Esophagus squamous epithelium (tissue), 5 donors: ENCODE measurements at places on chromosomes 1 and 21. TPM values are rescaled to one million over a fixed set of nuclear protein-coding genes. Genes with fewer than 3 reads are reported as not detected.

Gene LYPD8
- total RNA-seq, result not detected

Gene TMEM35B
- 25.6 TPM for total RNA-seq

Gene SPRR2B
- 1.9 TPM for total RNA-seq

Gene WNT4
- 8.4 TPM for total RNA-seq

Gene C4BPB
- not detected for total RNA-seq

Gene TGFBR3
- 11.3 TPM for total RNA-seq

DNA sequence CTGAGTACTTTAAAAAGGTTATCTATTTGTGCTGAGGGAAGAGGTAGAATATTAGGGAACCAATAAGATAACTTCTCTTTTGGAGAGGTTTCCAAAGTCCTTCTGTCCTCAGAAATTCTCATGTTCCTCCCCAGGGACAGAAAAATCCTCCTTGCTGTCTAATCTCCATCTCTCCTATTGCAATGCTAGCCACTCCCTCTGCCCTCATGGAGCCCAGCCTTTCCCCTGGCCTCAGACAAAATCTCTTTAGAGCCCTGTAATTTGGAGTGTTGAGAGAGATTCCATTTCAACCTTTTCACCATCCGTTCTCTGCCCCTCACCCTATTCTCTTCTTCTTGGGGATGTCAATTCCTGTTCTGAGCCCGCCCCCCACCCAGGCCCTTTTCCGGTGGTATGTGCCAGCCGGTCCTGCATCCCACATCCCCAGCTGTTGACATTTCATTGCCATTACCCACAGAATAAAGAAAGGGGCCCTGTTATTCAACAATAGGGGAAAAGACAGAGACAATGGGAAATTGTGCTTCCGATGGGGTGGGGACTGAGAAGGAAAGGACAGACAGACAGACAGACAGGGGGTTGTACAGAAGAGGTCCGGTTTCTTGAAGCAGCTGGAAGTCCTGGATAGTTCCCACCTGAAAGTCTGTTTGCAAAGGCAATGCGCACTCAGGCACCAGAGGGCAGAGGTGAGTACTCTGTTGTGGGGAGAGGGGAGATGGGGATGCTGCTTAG, at the start of gene HAPLN2:
Gene HAPLN2, plus strand, starts transcription at position 563 of the 729 bp plus-strand sequence. CDS start 4,076 bp downstream, outside the sequence.
- DNase-seq, result no peak

DNA sequence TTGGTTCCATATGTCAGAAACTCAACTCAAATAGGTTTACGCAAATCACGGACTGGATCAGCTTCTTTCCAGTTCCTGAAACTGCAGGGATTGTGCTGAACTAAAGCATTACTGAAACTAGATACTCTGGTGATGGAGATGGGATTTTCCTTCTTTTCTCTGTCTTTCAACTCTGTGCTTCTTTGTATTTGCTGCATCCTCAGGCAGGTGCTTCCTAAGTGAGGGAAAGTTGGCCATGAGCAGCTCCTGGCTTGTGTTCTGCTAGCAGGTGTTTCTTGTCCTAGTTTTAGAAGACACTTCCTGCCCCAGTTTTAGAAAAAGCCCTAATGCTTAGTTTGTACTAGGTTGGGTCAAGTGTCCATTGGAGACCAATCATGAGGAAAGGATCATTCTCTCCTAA, 86.7 kb upstream of the USP24 start:
- DNase-seq, result no peak

DNA sequence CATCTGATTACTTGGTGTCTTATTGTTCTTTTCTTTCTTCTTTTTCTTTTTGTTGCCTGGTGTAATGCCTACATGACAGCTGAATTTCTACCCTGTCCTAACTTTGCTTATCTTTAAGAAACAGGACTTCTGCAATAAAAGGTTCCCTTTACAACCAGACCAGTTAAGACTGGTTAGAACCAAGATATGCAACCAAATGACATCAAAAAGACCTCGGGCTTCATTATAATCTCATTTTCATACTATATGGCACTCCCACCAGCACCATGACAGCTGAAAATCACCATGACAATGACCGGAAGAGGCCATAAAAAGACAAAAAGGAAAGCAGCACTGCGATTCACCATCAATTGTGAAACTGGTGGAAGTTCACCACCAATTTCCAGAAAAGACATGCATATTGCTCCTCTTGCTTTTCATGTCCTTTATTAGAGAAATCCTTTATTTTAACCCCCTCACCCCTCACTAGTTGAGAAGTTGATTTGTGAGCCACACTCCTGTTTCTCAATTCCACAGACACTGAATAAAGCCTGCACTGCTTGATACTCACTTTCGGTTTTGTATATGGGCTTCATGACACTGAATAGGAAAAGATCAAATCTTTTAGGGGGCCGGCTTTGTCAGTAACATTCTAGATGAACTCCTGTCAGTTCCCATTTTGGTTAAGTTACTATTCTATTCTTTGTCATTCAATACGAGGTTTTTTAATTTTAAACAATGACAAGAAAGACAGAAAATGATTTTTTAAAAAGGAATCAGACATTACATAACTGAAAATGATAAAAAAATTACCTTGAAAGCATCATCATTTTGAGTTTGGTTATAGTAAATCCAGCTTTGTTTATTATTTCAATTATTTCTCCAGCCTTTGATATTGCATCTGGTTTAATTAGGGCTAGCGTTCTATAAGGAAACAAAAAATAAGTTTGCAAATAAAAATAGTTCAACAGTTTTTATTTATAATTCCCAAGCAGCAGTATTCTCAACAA, 58.1 kb downstream of the NME7 start:
- DNase-seq, result no peak

DNA sequence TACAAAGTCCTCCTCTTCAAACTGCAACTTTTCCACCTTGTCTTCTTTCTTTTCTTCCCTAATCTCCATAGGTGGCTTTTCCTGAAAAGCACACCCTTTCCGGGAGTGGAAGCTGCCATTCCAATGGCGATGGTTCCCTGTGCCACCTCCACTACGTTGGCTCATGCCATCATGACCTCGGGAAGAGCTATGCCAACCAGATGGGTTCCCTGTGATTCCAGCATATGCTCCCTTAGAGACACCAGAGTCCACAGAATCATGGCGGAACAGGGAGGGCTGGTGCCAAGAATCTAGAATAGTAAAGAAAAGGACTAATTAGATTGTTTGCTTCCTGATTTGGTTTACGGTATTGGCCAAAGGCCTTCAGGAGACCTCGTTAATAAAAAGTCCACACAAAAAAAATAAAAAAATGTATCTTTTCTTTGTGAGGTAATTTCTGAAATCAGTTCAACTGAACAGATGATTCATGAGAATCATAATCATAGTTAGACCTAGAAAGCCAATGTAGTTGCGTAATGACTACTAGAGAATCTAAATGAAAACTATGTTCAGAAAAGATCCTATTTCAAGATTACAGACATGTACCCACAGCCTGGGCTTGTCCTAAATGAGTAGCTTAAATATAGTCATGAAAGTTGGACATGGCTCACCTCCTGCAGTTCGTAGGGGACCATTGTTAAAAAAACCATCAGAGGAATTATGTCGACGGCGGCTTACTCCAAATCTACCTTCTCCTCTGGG, 30.9 kb upstream of the CCDC17 start:
- DNase-seq, result no peak

DNA sequence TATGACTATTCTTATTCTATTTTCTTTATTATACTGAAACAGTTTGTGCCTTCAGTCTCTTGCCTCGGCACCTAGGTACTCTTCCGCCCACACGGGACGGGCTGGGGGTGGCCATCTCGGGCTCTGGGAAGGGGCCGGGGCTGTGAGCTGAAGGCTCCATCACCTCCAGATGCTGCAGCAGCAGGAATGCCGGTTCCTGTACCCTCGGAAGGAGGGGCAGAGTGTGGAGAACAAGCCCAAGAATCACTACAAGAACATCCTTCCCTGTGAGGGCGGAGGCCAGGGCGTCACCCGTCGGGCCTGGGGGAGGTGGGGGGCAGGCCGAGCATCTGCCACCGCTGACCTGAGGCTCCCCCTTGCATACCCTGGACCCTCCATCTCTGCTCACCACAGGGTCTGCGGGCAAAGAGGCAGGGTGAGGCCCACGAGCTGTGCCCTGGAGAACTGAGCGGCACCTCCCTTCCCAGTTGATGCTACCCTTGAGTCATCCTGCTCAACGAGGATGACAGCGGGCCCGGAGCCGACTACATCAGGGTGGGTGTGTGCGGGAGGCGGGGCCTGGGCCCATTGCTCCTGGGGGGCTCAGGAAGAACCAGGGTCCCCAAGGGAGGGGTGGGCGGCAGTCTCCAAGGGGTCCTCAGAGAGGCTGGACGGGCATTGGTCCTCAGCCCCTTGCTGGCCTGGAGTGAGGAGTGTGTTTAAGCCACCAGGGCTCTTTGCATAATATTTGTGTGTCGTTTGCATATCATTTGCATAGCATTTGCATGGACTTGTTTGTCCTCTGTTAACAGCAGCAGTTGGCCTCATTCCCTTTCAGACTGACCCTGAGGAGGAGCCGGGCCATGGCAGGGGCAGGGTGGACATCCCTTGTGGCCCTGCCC, 7.5 kb downstream of the RNF223 start:
- DNase-seq, result no peak

DNA sequence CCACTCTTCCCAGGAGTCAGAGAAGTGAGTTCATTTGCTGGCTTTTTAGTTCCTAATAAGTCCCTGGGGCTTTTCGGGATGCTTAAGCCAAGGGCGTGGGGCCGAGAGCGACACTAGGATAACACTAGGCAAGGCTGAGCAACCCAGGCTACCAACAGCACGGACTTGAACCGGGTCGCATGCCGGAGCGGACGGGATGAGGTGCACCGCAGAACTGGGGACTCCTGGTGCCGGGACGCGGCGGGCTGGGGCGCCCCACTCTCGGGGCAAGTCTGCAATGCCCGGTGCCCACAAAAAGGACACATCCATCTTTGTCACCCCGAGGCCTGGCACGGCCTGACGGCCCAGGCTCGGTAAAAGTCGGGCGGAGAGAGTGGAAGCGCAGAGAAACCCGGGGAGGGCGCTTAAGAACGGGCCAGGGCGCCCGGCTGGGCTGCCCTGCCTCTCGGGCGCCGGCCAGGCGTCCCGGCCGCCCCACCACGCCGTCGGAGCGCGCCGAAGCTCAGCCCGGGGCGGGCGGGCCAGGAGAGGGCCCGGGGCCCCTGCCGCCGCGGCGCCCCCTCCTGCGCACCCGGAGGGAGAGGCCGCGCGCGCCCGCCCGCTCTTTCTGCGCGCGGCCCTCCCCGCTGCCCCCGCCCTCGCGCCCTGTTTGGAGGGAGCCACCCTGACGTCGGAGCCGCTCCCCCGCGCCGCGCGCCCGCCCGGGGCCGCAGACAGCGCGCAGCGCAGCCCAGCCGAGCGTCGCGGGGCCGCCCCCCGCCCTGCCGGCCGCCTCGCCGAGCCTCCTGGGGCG, at the start of gene NBL1:
Gene NBL1, plus strand, starts transcription at position 710 of the 793 bp plus-strand sequence. CDS start 10,720 bp downstream, outside the sequence.
- DNase-seq, result no peak

DNA sequence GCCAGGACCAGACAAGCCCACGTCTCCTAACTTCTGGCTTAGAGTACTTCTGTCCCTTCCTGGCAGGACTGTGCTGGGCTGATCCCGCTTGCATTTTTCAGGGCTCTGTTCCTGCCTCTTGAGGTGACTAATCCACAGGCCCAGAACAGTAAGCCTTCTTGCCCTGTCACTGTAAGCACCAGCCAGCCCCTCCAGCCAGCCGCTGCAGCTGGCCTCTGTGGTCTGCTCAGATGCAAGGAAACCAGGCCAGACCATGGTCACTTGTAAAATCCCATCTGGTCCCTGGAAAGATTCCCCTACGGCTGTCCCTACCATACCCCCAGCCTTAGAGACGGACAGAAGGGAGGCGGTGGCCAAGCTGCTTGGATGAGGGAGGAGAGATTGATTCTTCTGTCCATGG, 74.2 kb downstream of the KIRREL1 start:
- DNase-seq, result no peak

- DNase-seq, result no peak
Measured at GRCh38 chr1:21022279-21023040, 154.2 kb downstream of the EIF4G3 start.

DNA sequence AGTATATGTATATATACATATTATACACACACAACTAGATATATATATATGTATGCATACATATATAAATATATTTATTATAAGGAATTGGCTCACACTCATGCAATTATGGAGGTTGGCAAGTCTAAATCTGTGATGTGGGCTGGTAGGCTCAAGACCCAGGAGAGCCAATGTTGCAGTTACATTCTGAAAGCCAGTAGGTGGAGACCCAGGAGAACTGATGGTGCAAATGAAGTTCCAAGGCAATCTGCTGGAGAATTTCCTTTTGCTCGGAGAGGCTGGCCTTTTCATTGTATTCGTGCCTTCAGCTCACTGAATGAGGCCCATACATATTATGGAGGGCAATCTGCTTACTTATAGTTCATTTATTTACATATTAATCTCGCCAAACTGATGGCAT, 9.4 kb downstream of the IVL start:
- no peak for DNase-seq

DNA sequence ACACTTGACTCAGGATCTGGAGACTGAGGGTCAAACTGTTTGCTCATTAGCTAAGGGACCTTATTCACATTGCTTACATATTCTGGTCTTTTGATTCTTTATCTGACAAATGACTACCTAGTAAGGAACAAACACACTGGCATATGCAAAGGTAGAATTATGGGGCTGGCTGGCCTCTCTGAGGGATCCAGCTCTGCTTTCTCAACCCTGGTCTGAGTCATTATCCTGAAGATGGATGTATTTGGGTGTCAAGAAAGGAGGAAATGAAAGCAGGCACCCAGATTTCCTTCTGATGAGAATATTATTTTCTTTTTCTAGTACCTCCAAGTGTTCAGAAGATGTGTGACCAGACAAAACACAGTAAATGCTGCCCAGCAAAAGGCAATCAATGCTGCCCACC, 6.0 kb downstream of the SMCP start:
- DNase-seq, result no peak

DNA sequence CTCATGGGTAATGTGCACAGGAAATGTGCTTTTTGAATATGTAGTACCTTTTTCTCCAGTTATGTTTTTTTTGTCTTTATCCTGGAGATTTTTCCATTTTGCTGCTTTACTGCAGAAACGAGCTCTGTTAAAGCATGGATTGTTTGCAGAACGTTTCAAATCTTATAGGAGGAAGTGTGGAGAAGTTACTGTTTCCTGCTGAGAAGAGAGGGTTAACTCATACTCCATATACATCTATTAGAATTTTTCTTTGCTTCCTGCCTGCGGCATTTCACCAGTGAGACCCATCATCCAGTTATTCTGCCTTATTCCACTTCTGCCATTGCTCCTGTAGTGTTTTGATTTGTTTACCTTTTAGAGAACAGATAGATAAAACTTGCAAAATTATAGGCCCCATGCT, 2.0 kb downstream of the RPRD2 start:
- no peak for DNase-seq

DNA sequence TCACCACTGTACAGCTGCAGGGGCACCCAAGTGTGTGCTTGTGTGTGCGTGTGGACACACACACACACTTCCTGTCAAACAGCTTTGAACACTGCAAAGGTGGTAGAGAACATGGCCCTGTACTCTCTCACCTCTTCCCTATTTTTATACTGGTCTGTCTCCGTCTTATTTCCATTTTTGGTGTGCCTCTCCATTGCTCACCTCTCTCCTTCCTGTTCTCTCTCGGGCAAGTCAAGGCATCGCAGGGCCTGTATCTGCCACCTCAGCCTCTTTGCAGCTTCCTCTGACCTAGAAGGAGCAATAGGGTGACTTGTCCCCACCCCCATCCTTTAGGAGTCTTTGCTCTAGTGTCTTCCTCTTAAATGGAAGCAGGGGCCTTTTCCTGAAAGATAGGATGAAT, 2.2 kb downstream of the SMCP start:
- no peak for DNase-seq
